ENCODE measurements at places on chromosomes 1 and 21.

- no peak for DNase-seq
These were observed 24.1 kb upstream of the EXO1 start for GRCh38 chr1:241823925-241824324.

- no peak for DNase-seq
These were observed 24.3 kb downstream of the PER3 start for GRCh38 chr1:7808253-7808844.

DNA sequence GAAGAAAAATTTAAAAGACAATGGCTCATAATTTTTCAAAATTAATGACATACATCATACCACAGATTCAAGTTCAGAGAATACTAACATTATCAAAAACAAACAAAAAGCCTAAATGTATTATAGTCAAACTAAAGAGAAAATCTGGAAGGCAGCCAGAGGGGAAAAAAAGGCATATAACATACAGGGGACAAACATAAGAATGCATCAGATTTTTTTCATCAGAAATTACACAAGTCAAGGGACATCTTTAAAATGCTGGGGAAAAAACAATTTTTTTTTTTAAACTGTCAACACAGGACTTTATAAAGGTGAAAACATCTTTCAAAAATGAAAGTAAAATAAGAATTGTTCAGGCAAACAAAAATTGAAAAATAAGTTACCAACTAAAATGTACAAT, 478.4 kb upstream of the PLXNA2 start:
- no peak for DNase-seq

- DNase-seq = no peak
These were observed 10.0 kb upstream of the IRF6 start for GRCh38 chr1:209815931-209816341.

DNA sequence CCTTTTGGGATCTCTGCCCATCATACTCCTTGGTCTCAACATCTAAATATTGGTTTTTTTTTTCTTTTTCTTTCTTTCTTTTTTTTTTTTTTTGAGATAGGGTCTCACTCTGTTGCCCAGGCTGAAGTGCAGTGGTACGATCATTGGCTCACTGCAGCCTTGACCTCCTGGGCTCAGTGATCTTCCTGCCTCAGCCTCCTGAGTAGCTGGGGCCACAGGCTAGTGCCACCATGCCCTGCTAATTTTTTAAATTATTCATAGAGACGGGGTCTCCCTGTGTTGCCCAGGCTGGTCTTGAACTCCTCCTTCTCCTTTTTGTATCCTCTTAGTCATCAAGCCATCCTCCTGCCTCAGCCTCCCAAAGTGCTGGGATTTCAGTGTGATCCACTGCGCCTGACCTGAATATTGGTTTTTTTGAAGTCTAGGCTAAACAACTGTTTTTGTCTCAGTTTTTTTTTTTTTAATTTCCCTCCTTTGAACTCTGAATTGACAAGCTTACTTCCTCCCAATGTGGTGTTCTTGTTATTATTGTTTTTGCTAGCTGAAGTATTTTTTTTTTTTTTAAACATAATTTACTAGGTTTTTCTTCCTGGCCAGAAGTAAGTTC, 30.9 kb downstream of the MAPKAPK2 start:
- DNase-seq = no peak

GRCh38 chr1:20344738-20345137, 54.1 kb downstream of the VWA5B1 start:
- no peak for DNase-seq

- no peak for DNase-seq
These were observed 85.6 kb upstream of the ZP4 start for GRCh38 chr1:237976331-237976730.

DNA sequence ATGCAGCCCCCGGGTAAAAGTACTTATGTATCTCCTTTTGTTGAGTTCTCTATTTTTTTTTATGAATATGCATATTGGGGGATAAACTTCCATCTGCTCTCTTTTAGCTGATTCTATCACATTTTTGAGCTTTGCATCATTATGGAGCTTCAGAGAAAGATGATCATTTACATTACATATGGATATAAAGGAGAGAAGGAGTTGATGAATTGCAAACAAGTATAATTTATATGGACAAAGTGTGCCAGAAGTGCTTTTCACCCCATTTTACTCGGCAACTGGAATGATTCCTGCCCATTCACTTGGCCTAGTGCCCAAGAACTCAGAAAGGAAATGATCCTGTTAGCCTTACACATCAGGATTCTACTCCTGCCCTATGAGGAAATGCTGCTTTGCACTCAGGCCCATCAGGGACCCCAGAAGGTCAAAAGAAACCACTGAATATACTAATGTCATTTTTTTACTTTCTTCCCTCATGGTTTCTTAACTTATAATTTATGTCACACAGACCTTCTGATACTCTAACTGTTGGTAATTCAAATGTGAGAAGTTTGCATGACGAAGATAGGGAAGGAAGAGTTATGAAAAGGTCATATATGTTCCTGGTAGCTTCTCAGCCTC, 65.6 kb downstream of the SAMSN1 start:
- no peak for DNase-seq

DNA sequence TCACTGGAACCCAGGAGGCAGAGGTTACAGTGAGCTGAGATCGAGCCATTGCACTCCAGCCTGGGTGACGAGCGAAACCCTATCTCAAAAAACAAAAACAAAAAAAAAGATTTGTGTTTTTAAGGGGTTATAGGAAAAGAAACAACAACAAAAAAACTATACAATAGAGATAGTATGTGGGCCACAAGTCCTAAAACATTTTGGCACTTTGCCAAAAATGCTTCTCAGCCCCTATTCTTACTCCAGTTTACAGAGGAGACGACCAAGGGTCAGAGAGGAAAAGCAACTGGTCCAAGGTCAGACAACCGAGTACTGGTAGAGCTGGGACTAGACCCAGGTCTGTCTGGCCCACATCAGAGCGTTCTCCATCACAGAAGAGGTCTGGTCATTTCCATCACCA, 3.0 kb downstream of the FBXO44 start:
- no peak for DNase-seq

- no peak for DNase-seq
These were observed 585 bp downstream of the ADGRL4 start for GRCh38 chr1:79005945-79006344.

DNA sequence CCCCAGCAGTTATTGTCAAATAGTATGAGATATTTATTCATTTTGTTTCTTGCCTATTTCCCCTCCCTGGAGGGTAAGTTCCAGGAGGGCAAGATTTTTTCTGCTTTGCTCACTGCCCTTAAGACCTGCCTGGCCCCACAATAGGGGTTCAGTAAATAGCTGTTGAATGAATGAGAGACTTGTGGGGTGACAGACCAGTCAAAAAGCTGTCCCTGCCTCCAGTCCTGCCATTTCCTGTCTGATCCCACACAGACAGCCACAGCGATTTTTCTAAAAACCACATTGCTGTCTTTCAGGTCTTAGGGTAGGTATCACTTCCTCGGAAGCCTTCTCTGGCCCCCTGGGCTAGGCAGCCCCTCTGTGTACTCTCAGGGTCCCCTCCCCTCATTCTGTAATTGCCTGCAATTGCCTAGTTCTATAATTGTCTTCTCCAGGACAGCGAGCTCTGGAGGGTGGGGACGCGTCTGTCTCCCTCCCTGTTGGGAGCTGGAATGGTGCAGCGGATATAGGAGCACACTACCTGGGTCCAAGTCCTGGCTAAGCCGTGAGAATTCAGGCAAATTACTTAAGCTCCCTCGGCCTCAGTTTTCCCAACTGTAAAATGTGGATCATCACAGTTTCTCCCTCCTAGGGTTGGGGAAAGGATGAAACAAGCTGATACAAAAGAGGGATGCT, 1.8 kb upstream of the EXTL1 start:
- DNase-seq = no peak

- no peak for DNase-seq
These were observed 88.3 kb upstream of the TNFSF4 start for GRCh38 chr1:173295391-173295790.

GRCh38 chr1:229006121-229006870, 264.6 kb upstream of the RAB4A start:
- DNase-seq = no peak

DNA sequence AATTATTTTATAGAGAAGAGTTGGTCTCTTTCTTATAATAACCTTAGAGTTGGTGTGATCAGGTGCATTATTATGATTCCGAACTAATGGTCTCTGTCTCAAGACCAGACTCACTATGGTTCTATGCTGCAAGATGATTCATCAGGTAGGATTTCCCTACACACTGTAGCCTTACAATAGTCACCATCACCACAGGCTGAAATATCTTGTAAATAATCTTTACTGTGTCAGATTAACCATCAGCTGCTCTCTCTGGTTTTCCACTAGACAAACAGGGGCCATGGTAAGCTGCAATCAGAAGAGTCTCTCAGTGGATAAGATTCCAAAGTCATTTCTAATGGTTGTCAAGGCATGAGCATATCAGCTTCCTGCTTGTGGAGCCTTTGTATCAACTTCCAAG, 4.4 kb upstream of the GBP4 start:
- no peak for DNase-seq

- DNase-seq = no peak
These were observed 29.0 kb downstream of the SOAT1 start for GRCh38 chr1:179322557-179322956.

- DNase-seq = no peak
These were observed 54.7 kb downstream of the RHBG start for GRCh38 chr1:156423422-156424352.

- no peak for DNase-seq
These were observed 122.8 kb upstream of the IVNS1ABP start for GRCh38 chr1:185439727-185440415.

DNA sequence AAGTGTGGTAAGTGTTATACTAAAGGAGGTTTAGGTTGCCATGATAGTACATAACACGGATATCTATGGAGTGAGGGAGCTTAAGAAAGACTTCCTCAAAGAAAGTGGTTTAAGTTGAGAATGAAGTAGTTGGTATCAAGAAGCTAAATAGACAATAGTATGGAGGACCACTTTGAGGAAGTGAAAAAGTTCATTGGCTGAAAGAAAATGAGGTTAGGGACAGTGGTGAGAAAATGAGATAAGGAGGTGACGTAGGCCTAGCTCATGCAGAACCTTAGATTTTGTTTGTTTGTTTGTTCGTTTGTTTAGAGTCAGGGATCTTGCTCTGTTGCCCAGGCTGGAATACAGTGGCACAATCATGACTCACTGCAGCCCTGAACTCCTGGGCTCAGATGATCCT, 72.2 kb upstream of the PPIH start:
- DNase-seq = no peak

DNA sequence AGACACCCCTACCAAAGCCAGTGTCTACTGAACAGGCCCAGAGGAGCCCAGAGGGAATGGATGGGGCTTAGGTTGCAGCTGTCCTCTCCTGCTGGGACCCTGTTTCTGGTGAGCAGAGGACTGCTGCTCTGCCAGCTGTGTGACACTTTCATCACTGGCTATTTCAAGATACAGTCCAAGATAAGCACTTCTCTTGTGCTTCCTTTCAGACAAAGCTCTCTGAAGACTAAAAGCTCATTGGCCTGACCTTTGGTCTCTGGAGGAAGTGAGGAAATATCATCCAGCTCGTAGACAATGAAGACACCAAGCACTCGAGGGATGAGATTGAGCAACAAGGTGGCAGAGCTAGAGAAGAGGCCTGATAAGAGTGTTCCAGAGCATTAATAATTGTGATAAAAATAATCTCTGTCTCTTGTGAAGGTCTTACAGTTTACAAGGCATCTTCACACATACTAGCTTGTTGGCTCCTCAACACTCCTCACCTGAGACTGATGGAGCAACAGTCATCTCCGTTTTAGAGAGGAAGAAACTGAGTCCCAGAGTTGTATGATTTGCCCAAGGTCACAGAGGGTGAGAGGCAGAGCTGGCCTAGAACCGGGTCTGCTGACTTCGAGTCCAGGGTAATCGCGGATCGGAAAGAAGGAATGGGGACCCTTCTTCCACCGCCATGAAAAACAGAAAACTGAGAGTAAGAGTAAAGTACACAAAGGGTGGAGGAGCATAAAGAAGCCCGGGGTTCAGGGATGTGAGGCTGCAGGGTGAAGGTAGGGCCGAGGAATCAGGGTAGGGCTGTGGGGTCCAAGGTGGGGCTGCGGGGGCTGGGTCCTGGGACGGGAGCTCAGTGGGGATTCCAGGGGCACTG, 666 bp downstream of the PAFAH2 start:
- no peak for DNase-seq

DNA sequence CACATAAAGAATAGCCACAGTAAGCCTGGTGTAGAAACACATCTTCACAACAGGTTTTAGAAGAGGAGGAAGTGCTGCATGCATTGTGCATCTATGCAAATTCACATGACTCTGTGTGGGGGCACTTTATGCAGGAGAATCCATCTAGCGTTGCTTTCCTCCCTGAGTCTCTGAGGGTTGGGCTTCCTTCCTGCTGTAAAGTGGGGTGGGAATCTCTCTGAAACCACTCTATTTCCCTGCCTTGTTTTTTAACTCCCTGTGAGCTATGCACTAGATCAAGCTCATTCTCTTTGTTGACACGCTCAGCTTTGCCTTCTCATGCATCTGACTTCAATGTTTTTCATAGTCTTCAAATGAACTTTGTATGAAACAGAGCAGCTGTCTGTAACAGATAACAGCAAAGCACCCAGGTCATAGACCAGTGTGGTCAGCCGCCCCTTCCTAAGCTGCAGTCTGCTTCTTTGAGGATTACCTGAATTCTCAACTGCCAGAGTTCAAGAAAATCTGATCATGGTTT, 102.7 kb upstream of the DPH5 start:
- peak; percentile 48 for DNase-seq
